NCI-H1930 (cell line): ENCODE measurements at places on chromosomes 6 and 20.

- DNase-seq = no peak
Observed at GRCh38 chr20:56540415-56540814, 7.4 kb downstream of the FAM209B start.

DNA sequence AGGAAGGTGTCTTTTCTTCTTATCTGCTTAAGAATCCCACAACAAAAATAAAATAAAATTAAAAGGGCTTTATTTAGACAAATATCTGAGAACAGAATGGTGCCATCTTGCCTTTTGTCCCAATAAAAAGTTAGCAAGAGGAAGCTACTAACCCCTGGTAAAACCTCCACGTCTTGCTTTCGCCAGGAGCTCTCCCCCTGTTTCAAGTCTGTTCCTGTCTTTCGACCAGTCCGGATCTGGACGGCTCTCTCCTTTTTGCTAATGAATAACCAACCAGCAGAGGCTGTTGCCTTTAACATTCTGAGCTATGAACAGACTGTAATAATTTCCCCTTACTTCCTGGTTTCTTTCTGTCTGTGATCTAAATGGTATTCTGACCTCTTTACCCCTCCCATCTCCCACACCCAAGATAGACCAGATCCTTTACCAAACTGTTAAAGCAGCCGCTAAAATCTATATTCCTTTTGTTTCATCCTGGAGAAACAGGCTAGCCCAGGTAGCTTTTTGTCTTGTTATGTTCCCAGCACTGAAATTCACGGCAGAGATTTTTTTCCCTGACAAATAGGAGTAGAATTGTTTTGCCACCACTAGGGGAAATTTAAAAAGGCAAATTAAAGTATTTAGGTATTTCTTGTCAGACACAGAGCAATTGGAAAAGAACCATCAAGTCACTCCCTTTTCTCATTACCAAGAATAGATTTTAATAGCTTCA, at the start of gene FRK:
Gene FRK, minus strand, starts transcription at position 320 of the 712 bp plus-strand sequence. CDS start 580 bp downstream, outside the sequence.
- no peak for DNase-seq

DNA sequence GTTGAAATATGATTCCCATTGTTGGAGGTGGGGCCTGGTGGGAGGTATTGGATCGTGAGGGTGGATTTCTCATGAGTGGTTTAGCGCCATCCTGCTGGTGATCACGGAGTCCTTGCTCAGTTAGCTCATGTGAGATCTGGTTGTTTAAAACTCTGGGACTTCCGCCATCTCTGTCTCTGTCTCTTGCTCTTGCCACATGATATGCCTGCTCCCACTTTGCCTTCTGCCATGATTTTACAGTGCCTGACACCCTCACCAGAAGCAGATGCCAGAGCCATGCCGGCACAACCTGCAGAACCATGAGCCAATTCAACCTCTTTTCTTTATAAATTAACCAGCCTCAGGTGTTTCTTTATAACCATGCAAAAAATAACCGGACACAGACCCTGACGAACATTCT, 44.7 kb upstream of the ZFP64 start:
- no peak for DNase-seq

GRCh38 chr6:135906542-135906941, 55.0 kb downstream of the PDE7B start:
- DNase-seq = no peak

GRCh38 chr20:48807586-48808381, 20.0 kb downstream of the PREX1 start:
- DNase-seq = no peak
